ENCODE measurements at places on chromosomes 7 and 10.

- no peak for DNase-seq
Observed at GRCh38 chr10:113099431-113100183, 149.6 kb downstream of the TCF7L2 start.

DNA sequence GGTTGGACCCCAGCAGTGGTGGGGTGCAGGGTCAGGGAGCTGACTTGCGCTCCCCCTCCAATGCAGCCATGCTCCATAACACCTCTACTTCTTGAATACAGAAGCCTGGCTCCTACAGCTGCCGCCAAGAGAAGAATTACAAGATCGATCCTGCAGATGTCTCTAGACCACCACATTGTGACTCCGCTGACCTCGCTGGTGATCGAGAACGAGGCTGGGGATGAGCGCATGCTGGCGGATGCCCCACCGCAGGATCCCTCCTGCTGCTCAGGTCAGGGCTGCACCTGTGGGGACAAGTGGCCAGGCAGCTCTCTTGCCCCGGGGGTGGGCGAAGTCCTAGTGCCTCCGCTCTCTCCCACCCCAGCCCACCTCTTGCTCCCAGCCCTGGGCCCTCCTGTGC lies 31.7 kb downstream of the ITIH2 start:
- no peak for DNase-seq

GRCh38 chr10:70125918-70126552 lies 6.6 kb downstream of the AIFM2 start:
- no peak for DNase-seq

DNA sequence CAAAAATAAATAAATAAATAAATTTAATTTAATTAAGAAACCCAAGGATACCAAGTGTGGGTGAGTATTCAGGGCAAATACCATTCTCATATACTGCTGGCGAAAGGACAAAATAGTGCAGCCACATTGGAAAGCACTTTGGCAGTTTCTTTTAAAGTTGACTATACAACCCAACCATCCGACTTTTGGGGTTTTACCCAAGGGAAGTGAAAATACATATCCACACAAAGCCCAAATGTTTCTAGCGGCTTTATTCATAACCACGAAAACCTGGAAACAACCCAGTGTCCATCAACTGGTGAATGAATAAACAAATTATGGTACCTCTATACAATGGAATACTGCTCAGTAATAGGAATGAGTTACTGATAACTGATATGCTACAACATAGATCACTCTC lies 36.2 kb upstream of the OGDHL start:
- DNase-seq: no peak

DNA sequence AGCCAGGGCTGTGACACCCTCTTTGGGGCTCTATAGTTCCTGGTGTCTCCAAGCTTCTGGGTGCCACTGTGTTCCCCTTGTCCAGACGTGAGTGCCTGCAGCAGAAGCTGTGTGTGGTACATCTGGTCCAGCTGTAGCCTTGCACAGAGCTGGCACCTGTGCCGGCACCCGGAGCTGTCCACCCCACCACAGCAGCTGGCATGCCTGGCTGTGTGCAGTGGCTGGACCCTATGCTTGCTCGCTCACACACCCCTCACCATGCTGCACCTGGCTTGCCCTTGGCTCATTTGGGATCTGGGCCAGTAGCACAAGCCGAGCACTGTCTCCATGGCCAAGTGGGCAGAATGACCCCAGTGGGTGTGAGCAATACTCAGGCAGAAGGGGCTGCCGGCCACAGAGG lies 10.6 kb downstream of the DNAJB9 start:
- no peak for DNase-seq

DNA sequence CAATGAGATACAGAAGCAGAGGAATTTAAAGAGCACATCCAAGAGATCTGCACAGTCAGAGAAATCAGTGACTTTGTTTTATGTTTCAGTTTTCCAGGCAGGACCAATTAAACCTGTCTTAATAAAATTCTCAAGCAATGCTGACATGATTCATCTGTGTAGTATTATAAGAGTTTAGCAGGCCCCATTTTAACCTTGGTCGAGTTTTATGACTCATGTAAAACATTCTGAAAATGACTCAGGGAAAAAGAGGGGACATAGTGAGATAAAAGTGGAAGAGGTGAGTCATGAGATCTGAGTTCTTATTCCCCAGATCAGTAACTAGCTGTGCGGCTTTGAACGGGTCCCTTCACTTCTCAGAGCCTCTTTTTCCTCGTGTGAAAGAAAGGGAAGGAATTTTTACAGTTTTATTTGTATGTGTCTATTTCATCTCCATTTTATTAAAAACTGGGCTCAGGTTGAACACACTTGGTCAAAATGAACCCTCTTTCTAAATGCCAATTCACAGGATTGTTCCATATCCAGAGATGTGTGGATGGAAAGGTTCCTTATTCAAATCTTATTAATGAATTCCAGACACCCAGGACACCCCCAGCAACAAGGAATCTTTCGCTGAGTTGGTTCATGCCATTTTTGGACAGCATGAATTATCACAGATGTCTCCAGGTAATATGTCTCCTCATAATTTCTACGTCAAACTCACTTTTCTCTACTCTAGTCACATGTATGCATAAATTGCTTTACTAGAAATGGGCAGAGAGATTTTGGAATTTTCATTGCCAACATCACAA lies 143.2 kb downstream of the JAZF1 start:
- DNase-seq: no peak
